Activated gamma-delta T cell treated with anti-CD3 and anti-CD28 coated beads, Interleukin-2, amount 50 U/mL, for 16 hours (primary cell): ENCODE measurements at places on chromosomes 13 and 19.

GRCh38 chr13:50612717-50613116 is 230.8 kb downstream of the DLEU7 start:
- DNase-seq: no peak

DNA sequence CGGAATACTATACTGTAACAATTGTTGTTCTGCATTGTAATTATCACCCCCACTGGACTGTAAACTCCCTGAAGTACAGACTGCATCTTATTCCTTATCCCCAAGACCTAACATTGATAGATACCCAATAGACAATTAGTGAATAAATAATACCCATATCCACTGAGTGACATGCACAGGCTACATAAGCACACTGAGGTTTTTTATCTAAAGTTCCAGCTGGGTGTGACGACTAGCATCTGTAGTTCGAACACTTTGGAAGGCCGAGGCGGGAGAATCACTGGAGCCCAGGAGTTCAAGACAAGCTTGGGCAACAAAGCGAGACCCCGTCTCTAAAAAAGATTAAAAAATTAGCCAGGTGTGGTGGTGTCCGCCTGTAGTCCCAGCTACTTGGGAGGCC is 2.5 kb downstream of the KPNA3 start:
- DNase-seq: no peak

DNA sequence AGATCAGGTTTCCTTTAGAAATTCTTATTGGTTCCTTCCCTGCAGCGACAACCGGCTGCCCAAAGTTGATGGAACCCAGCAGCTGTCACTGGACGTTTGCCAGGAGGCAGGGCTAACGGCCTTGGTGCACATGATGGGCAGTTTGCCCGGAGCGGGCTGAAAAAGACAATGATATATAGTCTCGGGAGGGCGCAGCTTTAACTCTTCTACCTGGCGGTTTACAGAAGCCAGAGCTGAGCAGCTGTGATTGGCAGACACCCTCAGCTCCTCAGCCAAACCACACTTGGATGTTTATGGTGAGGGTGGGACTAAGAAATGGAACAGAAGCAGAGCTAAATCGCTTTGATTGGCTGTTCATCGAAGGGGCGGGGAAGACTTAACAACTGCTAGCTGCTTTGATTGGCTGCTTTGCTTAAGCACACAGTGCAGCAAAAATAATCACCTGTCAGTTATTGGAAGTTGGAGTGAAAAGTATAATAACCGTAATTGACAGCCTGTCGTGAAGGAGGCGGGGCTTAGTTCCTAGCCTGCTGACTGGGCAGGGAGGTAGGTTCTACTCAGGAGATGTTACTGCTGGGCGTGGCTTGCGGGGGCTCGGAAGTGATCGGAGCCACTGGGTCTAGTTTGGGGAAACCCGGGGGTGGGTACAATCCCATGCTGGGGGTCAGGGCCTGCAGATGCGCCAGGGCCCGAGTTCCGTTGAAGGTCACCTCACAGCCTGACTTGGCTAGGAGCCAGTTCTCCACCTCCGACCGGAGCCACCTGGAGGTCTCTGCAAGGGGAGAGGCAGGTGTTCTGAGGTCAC is 7.5 kb downstream of the EMP3 start:
- peak; percentile 83 for DNase-seq

DNA sequence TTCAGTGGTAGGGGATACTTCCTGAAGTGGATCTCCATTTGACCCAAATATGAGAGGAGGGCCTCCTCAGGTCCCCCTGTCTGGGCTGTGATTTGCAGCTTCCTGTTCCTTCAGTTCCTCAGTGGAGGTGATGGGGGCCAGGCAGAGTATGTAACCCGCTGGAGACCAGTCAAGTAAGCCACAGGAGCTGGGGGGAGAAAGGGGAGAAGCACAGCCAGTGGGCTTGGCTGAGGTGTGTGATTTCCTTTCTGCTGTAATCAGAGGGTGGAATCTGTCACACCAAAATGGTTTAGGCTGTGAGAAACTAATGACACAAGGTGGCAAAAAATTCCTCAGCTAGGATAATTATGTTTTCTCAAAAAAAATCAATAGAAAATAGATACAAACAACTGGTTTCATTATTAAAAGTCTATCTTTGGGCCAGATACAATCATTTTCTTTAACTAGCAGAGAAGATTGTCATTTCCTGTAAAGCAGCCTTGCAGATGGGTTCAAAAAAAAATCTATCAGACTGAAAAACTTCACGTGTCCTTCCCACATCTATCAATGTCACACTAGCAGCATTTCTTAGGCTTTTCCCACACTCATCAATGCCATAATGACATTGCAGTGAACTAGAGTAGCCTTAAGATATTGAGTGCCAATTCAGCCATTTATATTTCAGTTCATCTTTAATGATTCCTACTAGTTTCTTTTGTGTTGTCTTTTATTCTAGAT is 1660.3 kb downstream of the EFNB2 start:
- no peak for DNase-seq

- no peak for DNase-seq
Measured at GRCh38 chr13:20489185-20489820, 36.4 kb downstream of the CRYL1 start.

- DNase-seq: no peak
Measured at GRCh38 chr13:51222686-51223559, 725 bp downstream of the FAM124A start.

DNA sequence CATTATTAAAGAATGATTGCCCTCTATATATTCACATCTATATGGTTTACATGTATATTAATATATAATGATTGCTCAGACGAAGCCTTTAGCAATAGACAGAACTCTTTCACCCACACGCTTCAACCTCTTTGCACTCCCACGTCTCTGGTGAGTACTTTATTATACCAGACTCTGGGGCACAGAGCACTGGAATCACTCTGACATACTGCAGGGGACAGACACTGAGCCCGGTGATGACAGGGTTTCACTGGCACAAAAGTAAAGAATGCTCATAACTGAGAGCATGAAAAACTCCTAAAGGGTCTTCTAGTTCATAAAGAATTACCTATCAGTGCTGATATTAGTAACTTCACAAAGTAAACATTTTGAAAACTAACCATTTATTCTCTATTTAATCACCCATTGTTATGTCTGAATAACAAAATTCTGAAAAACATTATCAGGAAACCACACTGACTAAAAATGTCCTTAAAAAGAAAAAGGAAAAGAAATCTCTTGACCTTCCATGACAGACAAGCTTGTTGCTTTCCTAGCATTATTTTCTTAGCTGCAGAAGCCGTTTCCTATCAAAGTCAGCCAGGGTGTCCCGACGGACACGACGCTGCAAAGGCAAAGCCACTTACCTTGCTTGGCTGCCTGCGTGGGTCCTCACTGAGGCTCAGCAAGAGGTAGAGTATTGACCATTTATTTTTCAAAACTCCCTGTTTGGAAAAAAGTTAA is 29.1 kb downstream of the TUBGCP3 start:
- no peak for DNase-seq

DNA sequence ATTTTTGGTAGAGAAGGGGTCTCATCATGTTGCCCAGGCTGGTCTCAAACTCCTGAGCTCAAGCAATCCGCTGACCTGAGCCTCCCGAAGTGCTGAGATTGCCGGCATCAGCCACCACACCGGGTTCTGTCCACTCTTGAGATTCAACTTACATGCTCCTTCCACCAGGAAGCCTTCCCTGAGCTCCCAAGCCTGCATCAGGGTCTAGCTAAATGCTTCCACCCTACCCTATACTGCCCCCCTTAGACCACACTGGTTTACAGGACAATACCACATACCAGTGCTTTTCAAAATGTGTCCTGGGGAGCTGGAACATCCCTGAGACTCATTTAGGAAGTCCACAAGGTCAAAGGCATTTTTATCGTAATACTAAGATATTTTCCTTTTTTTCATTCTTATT is 15.1 kb upstream of the CACNG8 start:
- DNase-seq: no peak

DNA sequence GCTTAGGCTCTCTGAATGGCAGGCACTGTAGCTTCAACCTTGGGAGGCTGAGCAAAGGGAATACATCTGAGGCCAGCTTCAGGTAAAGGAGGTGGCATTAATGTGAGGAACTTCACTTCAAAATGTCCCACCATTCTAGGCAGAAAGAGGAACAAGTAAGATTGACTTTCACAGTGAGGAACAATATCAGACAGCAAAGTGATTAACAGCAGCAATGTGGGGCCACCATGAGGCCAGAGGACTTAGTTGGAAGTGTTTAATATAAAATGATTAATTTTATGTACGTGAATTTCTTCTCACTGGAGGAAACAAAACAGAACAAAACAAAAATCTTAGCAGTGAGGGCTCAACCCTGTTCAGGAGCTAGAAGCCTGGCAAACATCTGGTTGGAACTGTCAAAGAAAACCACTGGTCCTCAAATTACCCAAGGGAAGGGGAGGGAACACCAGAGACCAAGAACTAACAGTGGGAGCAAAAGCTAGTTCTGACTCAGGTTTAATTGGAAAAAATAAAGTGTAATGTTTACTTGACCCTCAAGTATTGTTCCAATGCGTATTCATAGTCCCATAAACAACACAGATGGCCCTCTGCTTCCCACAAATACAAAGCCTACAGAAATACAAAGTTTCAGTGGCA is 43.9 kb upstream of the FRY start:
- no peak for DNase-seq

- DNase-seq: no peak
Measured at GRCh38 chr19:31432201-31432810, 83.1 kb upstream of the TSHZ3 start.

DNA sequence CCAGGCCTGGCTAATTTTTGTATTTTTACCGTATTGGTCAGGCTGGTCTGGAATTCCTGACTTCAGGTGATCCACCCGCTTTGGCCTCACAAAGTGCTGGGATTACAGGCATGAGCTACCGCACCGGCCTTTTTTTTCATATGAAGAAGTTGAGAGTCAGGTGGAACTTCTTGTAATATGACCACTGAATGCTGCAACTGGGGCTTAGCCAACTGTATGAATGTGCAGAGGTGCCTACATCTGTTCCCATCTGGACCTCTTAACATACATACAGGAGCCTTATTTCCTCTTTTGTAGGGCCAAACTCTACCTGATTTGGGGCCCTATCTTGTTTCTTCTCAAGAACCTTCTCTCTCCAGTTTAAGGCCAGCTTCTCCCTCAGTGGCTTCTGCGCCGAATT is 11.9 kb upstream of the GGACT start:
- no peak for DNase-seq

- no peak for DNase-seq
Measured at GRCh38 chr19:47661611-47662010, 51.6 kb upstream of the EHD2 start.

DNA sequence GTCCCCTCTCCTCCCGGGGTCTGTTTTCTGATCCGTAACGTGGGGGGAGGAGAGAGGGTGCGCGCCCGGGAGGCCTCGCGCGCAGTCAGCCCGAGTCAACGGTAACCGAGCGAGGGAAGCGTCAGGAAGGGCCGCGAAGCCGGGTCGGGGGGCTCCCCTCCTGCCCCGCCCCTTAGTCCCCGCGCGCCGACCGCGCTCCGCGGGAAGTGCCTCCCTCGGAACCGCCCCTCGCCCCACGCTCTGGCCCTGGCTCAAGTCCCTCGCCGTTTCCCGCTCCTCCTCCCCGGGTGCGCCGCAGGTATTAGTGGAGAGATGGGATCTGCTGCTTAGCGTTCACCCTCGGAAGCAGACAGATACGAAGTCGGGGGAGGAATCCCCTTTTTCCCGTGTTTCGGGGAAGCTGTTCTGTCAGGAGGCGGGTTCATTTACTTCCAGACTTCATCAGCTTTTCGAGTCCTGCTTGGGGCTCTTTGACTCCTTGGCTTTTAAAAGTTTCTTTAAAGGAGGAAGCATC is 770 bp downstream of the HNRNPM start:
- DNase-seq: no peak

DNA sequence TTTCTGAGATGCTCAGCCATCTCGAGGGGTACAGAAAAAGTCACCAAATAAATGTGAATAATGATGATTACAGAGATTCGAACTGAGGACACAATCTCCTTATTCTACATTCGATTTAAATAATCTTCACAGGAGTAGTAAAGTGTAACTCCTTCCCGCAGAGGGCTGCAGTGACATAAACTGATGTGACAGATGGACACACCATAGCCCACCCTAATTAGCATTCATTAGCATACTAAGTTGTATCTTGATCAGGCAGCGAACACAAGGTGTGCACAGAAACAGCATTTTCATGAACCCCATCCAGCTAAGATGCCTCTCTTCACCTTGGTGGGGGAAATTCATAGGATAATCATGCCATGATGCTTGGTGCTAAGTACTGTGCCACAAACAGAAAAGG is 83.0 kb downstream of the TNFSF11 start:
- no peak for DNase-seq

- DNase-seq: no peak
Measured at GRCh38 chr13:45257638-45258333, 56.9 kb upstream of the KCTD4 start.

- DNase-seq: no peak
Measured at GRCh38 chr13:42486711-42487198, 87.2 kb upstream of the TNFSF11 start.

DNA sequence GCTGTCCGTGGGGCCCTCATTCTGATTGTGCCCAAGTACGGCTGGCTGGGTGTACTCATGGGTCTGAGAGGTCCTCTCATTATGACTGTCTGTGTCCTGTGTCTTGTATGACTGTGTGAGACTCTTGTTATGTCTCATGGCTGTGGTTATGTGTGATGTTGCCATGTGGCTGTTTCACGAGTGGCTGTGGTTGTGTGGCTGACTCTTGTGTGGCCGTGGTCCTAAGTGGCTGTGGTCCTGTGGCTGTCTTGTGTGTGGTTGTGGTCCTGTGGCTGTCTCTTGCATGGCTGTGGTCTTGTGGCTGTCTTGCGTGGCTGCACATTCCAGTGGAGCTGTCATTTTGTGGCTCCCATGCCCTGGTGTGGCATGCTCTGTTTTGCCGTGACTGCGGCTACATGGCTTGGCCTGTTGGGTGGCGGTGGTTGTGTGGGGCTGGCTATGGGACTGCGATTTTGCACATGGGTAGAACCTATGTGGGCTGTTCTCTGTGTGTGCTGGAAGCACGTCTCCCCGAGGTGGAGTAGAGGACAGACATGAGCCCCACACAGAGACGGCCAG is 2.5 kb downstream of the LYL1 start:
- peak; percentile 51 for DNase-seq

- no peak for DNase-seq
Measured at GRCh38 chr13:30481241-30481760, 15.6 kb upstream of the HMGB1 start.

GRCh38 chr13:106756446-106756845 is 188.5 kb upstream of the ARGLU1 start:
- no peak for DNase-seq

GRCh38 chr19:54373781-54374631 is 9.3 kb upstream of the LAIR1 start:
- DNase-seq: no peak

DNA sequence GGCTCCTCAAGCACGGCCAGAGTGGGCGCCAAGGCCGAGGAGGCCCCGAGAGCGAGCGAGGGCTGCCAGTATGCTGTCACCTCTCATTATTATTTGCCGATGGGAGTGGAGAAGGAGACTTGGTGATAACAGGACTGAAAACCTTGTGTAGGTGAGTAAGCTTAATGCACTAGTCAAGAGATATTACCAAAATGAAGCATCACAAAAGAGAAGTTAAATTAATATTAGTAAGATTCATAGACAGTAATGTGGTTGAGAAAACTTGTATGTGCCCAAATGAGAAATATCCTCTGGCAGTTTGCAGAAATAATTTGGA is 204.5 kb upstream of the SLITRK1 start:
- DNase-seq: no peak

- DNase-seq: no peak
Measured at GRCh38 chr19:18899624-18900560, 3.9 kb upstream of the CERS1 start.

- no peak for DNase-seq
Measured at GRCh38 chr19:55384131-55384919, at the start of gene TMEM238. Gene TMEM238 (minus strand): TSS chr19:55384292. CDS start chr19:55384259, 33 bp downstream.

GRCh38 chr19:39515551-39516191 is 732 bp downstream of the SELENOV start:
- DNase-seq: no peak
